Suprapubic skin (tissue), 4 donors: ENCODE measurements at places on chromosomes 1 and 21. TPM values are rescaled to one million over a fixed set of nuclear protein-coding genes. Genes with fewer than 3 reads are reported as not detected.

Gene FABP3
- 5.6 TPM for total RNA-seq

GRCh38 chr1:69109277-69109676 is 458.4 kb upstream of the LRRC7 start:
- no peak overlapping the region for H3K4me3 ChIP-seq
- no peaks in the 10 kb centered on the region for H3K36me3 ChIP-seq
- no peak overlapping the region for H3K27ac ChIP-seq
- no peak for DNase-seq

DNA sequence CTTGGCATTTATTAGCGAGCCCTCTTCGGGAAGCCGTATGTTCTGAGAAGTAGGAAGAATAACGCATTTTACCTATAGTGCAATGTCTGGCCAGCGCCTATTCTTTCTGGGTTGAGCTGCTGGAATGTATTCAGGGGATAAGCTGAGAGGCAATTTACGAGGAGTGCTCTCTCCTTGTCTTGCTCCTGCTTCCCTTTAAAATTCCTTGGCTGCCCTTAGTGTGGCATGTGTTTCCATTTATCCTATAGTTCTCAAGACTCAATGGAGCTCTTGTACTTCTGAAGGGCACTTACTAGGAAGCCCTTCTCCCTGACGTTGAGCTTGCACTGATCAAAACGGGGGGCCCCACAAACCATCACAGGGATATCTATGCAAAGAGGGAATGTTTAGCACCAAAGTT is 364.6 kb downstream of the DISC1 start:
- no peak overlapping the region for H3K27ac ChIP-seq
- H3K4me1 ChIP-seq = peaks cover 5% of the 10 kb centered on the region
- no peaks in the 10 kb centered on the region for H3K27me3 ChIP-seq
- DNase-seq = no peak
- H3K36me3 ChIP-seq = no peaks in the 10 kb centered on the region
- H3K4me3 ChIP-seq = no peak overlapping the region

Gene HSD11B1
- total RNA-seq = 88.5 TPM

GRCh38 chr21:40575976-40576375 is 271.0 kb downstream of the DSCAM start:
- H3K27ac ChIP-seq = no peak overlapping the region
- no peaks in the 10 kb centered on the region for H3K4me1 ChIP-seq
- H3K4me3 ChIP-seq = no peak overlapping the region
- H3K36me3 ChIP-seq = no peaks in the 10 kb centered on the region

Gene OR2G2
- total RNA-seq = not detected

DNA sequence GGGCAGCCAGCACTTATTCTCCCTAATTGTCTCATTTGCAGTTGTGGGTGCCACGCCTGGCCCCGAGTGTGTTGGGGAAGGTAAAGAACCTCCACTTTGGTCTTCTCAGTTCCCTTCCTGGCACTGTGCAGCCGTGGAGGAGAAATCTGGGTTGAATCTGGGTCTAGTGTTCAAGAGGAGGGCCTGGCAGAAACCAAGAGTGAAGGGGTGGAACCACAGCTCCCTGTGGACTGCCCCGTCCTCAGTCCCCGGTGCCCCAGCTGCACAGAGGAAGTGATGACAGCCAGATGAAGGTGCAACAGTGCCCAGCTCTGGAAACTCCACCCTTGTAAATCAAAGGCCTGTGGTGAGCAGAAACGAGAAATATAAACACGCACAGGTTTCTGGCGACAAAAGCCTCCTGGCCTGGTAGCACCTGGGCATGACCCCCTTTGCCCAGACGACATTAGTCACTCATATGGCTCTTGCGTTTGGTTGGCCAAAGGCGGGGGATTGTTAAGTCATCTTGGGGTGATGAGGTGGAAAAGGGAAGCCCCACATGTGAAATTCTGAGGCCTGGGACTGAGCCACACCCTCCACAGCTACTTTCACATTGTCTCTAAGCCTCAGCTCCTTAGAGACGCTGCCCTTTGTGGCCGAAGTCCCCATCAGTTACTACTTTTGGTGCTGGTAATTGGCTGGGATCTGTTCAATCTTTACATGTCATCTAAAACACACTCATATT is 4.2 kb upstream of the ECE1 start:
- no peaks in the 10 kb centered on the region for H3K27me3 ChIP-seq
- peak overlapping the region; percentile 47 for H3K27ac ChIP-seq
- no peaks in the 10 kb centered on the region for H3K36me3 ChIP-seq
- no peak overlapping the region for H3K4me3 ChIP-seq

DNA sequence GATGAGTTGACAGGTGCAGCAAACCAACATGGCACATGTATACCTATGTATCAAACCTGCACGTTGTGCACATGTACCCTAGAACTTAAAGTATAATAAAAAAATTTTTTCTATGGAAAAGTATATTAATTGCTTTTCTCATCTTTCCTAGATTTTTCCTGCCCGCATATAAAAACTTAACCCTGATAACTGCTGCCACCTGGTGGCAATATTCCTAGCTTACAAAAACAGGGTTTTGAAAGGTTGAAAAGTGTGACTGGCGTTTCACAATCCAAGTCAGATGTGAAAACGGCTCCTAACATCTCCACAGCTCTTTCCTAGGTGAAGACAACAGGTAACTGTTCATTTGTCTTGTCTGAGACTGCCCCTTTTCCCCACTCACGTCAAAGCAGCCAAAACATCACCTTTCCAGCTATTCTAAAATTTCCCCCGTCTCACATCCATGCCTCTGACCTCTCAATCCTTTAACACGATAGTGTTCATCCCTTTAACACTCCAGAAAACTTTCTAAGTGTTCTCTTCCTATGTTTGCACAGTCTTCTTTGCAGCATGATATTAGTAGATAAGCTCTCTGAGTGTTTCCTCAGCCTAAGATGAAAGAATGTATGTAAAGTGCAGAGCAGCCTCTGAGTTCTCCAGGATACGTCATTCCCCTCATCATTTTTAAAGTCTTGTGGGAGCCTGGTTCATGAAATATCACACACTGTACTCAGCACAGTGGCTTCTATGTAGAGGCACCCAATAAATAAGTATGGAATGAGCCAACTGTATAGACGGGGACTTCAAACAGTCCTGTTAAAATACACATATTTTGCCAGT is 27.5 kb downstream of the OVGP1 start:
- no peak overlapping the region for H3K27ac ChIP-seq
- no peak for DNase-seq
- H3K4me3 ChIP-seq = no peak overlapping the region
- no peaks in the 10 kb centered on the region for H3K4me1 ChIP-seq

- no peak overlapping the region for H3K27ac ChIP-seq
- no peaks in the 10 kb centered on the region for H3K4me1 ChIP-seq
- H3K36me3 ChIP-seq = no peaks in the 10 kb centered on the region
- DNase-seq = no peak
These were observed 70.5 kb upstream of the MCOLN3 start for GRCh38 chr1:85118751-85119150.

Gene CENPF
- total RNA-seq = 7.8 TPM

DNA sequence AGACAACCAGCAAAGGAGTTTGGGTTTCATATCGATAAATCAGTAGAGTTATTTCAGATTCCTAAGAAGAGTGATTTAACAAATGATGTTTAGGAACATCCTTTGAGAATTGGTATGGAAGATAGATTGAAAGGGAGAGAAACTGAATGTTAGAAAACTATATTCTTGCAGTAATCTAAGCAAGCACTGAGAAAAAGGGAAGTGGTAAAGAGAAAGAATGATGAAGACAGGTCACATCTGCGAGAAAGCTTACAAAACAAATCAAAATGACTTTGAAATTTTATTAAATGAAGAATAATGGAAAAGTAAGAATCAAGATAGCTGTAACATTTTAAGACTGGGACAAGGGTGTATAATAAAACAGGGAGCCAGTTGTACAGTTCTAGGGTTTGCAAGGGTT is 177.0 kb downstream of the HS2ST1 start:
- no peak overlapping the region for H3K4me3 ChIP-seq
- H3K36me3 ChIP-seq = no peaks in the 10 kb centered on the region
- no peak for DNase-seq
- H3K4me1 ChIP-seq = no peaks in the 10 kb centered on the region
- no peak overlapping the region for H3K27ac ChIP-seq

DNA sequence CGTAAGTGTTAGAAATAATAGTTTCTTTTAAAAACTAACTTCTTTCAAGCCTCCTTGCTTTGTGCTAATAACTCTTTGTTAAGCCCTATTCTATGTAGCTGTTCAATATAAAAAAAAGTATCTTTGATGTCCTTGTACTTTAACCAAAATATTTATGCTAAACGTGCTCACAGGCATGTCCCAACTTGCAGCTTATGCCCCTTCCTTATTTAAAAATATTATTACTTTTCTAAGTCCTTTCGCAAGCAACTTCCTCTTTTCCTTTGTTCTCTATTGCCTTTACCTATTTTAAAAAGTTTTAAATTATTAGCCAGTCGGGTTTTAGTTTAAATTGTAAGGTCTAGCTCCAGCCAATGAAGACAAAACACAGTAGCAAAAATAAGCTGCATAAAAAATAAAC is 43.4 kb upstream of the NBPF3 start:
- H3K27ac ChIP-seq = no peak overlapping the region
- DNase-seq = no peak
- H3K4me3 ChIP-seq = no peak overlapping the region

- H3K27me3 ChIP-seq = no peaks in the 10 kb centered on the region
- peaks cover 39% of the 10 kb centered on the region for H3K4me1 ChIP-seq
- H3K36me3 ChIP-seq = peaks cover 8% of the 10 kb centered on the region
- no peak for DNase-seq
- H3K27ac ChIP-seq = no peak overlapping the region
These were observed 3.6 kb downstream of the CTBS start for GRCh38 chr1:84570436-84571149.

GRCh38 chr1:45266151-45266801 is 59.9 kb upstream of the ZSWIM5 start:
- no peak overlapping the region for H3K4me3 ChIP-seq
- H3K36me3 ChIP-seq = no peaks in the 10 kb centered on the region
- H3K27me3 ChIP-seq = no peaks in the 10 kb centered on the region
- DNase-seq = no peak

Gene HPDL
- total RNA-seq = 3.3 TPM

- no peaks in the 10 kb centered on the region for H3K4me1 ChIP-seq
- no peak overlapping the region for H3K4me3 ChIP-seq
- DNase-seq = no peak
- no peaks in the 10 kb centered on the region for H3K27me3 ChIP-seq
These were observed 201.7 kb upstream of the CHRM3 start for GRCh38 chr1:239184561-239185244.

GRCh38 chr1:210291786-210292230 is 36.9 kb upstream of the HHAT start:
- peak overlapping the region; percentile 74 for H3K27ac ChIP-seq
- H3K36me3 ChIP-seq = no peaks in the 10 kb centered on the region
- no peaks in the 10 kb centered on the region for H3K27me3 ChIP-seq
- DNase-seq = no peak
- peaks cover 49% of the 10 kb centered on the region for H3K4me1 ChIP-seq
- peak overlapping the region; percentile 52 for H3K4me3 ChIP-seq
